Stimulated activated CD8-positive, alpha-beta memory T cell treated with anti-CD3 and anti-CD28 coated beads, Interleukin-15, amount 100 ng/mL, for 1 hour (primary cell): ENCODE measurements at places on chromosomes 4 and X.

DNA sequence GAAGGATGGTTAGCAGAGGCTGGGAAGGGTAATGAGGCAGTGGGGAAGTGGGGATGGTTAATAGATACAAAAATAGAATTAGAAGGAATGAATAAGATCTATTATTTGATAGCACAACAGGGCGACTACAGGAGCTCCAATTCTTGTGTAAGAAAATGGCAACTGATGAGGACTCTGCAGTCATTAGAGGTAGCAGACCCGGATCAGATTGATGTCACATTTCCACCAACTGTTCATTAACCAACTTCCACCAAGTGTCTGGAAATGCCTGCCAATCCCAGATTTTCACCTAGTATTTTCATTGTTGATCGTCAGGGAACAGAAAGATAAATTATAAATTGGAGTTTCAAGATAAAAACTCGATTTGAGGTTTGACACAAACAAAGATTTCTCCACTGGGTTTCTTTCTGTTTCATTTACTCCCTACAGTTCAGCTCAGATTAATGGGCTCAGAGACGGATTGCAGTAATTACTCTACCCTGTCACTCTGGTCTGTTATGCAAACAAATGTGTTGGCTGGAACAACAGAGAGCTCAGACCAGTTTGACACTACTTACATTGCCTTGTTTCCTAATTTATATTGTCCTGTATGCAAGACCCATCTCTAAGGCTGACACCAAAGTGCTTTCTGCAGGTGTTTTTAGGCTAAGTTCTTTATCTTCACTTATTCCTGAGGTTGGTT, 909.2 kb upstream of the PRKX start:
- no peak for DNase-seq

GRCh38 chr4:185143601-185143969, 519 bp downstream of the SLC25A4 start:
- DNase-seq, result no peak

GRCh38 chr4:112386071-112386470, 88.9 kb downstream of the ALPK1 start:
- DNase-seq, result no peak

GRCh38 chrX:132216283-132216682, 3.0 kb downstream of the RAP2C start:
- DNase-seq, result no peak

GRCh38 chr4:73844345-73844744, 7.9 kb downstream of the CXCL6 start:
- no peak for DNase-seq

DNA sequence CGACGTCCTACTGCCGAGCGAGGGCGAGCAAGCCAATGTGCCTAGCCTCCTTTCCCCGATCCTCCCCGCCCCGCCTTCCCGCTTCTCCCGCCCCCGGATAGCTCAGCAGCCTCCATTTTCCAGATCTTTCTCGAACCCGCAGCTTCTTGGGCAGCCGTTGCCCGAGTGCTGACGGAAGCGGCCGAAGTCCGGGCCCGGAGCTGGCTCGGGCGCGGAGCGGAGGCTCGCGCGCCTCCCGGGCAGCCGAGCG, 172 bp upstream of the HSPA4L start:
- no peak for DNase-seq

- DNase-seq, result no peak
Observed at GRCh38 chr4:143643399-143643798, 57.1 kb downstream of the FREM3 start.

DNA sequence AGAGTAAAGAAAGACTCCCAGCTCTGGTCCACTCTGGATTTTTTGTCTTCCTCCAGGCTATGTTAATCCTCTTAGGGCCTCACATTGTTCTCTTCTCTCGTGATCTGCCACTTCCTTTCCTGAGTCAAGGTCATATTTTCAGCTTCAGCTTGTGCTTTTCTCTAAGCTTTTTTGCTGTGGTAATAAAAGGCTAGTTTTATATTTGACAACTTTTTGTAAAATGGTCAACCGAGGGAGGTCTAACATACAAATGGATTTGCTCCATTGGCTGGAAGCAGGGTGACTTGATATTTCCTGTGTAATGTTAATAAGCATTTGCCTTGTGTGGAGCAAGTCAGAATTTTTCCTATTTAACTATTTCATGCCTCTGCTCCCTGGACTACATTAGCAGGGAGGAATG, 239.7 kb downstream of the RAB28 start:
- DNase-seq, result no peak

DNA sequence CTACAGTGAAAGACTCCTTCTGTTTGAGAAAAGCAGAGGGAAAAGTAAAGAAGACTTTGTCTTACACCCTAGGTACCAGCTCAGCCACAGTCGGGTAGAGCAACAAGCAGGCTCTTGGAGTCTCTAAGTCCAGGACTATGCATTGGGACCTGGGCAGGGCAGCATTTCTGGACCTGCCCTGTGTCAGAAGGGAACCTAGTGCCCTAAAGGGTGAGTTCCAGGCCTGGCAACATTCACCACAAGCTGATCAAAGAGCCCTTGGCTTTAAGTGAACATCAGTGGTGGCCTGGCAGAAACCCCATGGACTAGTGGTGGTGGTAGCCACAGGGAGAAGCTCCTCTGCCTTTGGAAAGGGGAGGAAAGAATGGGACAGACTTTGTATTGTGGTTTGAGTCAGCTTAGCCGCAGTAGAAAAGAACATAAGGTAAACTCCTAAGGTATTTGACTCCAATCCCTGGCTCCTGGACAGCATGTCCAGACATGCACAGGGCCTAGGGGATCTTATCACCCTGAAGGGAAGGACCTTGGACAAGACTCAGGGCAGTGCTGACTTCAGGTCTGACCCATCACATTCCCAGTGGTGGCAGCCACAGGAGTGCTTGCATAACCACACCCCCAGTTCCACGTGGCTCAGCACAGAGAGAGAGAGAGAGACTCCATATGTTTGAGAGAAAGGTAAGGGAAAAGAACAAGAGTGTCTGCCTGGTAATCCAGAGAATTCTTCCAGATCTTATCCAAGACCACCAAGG, 32.6 kb downstream of the CCDC158 start:
- no peak for DNase-seq

GRCh38 chr4:153143527-153144348, 60.5 kb upstream of the TRIM2 start:
- DNase-seq, result no peak

- no peak for DNase-seq
Observed at GRCh38 chr4:19809989-19810388, 441.7 kb upstream of the SLIT2 start.

DNA sequence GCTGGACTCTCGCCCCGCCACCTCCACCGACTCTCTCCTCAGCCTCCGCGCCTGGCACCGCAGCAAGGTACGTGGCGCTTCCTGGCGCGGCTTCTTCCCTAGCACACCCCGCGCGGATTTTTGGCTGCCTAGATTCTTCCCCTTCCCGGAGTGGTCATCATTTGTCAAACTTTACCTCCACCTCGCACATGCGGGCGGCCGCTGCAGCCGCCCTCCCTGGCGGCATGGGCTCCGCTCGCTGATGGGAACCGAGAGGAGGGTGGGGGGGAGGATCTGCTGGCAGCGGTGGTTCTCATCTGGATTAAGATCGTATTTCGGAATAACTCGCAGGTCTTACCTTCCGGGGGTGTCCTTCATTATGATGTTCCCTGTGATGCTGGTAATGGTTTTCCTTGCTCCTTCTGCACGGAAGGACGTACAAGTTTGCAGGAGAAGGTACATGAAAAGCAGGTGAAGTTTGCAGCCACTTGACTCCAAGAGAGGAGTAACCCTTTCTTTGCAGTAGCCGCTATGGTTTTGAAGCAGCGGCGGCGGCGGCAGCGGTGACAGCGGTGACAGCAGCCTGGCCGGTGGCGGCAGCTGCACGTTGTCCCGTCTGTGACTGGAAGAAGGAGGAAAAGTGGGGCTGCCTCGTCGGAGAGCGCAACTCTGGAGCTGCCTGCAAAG, 2183.9 kb upstream of the TENM3 start:
- DNase-seq, result no peak

DNA sequence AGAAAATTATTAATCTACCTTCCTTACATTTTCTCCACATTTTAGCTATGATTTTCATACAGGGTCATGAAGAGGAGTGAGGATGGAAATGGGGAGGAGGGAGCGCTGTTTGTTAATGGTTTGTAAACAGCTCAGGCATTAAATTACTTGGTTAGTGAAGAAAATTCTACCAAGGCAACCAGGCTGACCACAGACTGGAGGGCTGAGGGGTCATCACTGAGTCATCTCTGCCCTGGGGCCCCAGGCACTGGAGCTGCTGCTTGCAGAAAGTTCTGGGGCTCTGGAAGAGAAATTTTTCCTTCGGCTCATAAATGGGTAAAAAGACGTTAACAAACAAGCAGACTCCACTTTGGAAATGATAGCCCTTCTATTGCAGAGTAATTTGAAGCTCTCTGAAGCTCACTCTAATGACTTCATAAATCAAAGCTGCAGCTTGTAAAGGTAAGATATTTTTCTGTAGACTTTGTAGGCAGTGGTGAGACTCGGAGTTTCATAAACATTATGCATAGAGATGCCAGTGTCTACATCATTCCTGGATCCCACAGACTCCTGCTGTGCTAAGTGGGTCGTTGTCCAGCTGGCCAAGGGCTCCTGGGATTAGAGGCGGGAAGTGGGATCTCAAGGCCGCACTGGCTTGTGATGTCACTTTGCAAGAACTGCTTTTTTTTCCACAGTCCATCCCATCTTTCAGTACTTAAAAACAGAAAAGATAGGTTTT, 159.6 kb downstream of the PTTG2 start:
- no peak for DNase-seq

- DNase-seq, result no peak
Observed at GRCh38 chr4:134708616-134709015, 507.0 kb upstream of the PABPC4L start.

DNA sequence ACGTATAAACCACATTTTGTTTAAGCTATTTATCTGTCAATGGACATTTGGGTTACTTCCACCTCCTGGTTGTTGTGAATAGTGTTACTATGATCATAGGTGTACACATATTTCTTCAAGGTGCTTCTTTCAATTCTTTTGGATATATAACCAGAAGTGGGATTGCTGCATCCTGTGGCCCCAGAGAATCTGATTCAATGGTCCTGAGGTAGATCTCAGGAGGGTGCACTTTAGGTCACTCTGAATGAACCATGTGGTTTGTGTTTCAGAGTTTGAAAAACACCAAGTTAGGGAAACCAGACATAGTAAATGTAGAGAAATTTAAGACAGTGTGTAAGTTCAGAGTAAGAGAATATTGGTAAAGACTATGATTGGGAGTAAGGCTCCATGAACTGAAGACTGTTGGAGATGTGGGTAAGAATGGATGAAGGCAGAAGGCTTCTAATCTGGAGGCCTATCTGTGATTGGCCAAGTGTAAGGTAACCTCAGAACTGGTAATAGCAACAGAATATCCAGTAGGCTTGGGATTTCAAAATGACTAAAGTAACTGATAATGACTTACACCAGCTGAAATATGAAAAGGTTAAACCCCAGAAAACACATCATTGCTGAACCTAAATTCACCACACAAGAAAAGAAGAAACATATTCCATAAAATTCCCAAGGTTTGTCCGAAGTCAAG, 236.9 kb downstream of the CAMK2D start:
- no peak for DNase-seq

- no peak for DNase-seq
Observed at GRCh38 chrX:15816886-15817285, 26.6 kb downstream of the ZRSR2 start.

GRCh38 chr4:174559894-174560293, 37.6 kb upstream of the HPGD start:
- DNase-seq, result no peak

GRCh38 chrX:97619499-97619898, 735.8 kb downstream of the RPA4 start:
- DNase-seq, result no peak

DNA sequence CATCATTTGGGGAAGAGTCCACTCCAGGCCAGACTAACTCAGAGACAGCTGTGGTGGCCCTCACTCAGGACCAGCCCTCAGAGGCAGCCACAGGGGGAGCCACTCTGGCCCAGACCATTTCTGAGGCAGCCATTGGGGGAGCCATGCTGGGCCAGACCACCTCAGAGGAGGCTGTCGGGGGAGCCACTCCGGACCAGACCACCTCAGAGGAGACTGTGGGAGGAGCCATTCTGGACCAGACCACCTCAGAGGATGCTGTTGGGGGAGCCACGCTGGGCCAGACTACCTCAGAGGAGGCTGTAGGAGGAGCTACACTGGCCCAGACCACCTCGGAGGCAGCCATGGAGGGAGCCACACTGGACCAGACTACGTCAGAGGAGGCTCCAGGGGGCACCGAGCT, 3.3 kb upstream of the ERAS start:
- DNase-seq, result no peak

GRCh38 chr4:7788694-7789425, 150.8 kb downstream of the AFAP1 start:
- DNase-seq, result no peak

- no peak for DNase-seq
Observed at GRCh38 chr4:185235843-185236503, 26.6 kb downstream of the SNX25 start.

- no peak for DNase-seq
Observed at GRCh38 chr4:36123906-36124305, 120.4 kb downstream of the ARAP2 start.

- no peak for DNase-seq
Observed at GRCh38 chrX:47176101-47176740, 17.4 kb upstream of the UBA1 start.

DNA sequence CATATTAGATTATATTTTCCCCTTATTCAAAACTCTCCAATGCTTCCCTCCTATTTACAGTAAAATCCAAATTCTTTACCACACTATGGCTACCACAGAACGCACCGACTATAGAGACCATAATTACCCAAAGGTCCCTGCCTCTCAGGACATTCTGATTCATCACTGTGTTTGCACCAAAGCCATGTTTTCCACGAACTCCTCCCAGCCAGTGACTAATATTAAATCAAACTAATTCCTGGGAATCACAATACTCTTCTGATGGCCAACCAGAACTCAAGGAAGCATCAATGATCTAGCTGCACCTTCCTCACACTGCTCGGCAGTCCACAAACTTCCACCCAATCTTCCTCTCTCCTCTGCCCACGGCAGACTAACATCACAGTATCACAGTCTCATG, 24.2 kb upstream of the EDNRA start:
- DNase-seq, result no peak

DNA sequence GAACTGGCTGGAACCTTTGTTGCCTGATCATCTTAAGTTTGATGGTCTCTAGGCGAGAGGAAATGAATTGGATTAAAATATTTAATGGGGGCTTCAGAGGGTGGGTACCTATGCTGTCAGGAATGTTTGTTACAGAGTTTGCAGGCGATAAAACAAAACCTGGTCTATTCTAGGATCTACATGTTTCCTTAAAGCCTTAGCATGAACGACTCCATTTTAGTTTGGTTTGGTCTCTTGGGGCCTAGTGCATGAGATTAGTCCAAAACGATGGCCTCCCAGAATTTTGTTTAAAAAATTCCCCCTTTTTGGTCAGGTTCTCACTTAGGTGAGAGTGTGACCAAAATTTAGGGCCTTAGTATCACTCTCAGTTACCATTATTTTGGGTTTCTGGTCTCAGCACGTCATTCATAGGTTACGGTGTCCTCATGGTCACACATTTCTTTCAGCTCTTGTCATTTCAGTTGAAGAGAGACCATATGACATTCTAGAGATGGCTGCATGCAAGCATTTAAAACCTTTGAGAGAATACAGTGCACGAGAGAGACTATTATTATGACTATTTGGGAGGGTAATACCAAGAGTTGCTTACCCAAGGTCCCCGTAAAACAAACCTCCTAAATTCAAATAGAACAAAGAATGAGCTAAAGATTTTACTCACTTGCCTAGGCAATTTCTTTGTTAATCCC, 13.8 kb downstream of the MOB1B start:
- DNase-seq, result no peak

GRCh38 chrX:67555578-67556203, 11.9 kb downstream of the AR start:
- no peak for DNase-seq

GRCh38 chr4:170398218-170398617, 308.5 kb upstream of the AADAT start:
- DNase-seq, result no peak

GRCh38 chr4:6727943-6728250, 11.9 kb downstream of the BLOC1S4 start:
- no peak for DNase-seq
